Heart right ventricle (tissue), 16 donors: ENCODE measurements at places on chromosomes 1 and 21.

DNA sequence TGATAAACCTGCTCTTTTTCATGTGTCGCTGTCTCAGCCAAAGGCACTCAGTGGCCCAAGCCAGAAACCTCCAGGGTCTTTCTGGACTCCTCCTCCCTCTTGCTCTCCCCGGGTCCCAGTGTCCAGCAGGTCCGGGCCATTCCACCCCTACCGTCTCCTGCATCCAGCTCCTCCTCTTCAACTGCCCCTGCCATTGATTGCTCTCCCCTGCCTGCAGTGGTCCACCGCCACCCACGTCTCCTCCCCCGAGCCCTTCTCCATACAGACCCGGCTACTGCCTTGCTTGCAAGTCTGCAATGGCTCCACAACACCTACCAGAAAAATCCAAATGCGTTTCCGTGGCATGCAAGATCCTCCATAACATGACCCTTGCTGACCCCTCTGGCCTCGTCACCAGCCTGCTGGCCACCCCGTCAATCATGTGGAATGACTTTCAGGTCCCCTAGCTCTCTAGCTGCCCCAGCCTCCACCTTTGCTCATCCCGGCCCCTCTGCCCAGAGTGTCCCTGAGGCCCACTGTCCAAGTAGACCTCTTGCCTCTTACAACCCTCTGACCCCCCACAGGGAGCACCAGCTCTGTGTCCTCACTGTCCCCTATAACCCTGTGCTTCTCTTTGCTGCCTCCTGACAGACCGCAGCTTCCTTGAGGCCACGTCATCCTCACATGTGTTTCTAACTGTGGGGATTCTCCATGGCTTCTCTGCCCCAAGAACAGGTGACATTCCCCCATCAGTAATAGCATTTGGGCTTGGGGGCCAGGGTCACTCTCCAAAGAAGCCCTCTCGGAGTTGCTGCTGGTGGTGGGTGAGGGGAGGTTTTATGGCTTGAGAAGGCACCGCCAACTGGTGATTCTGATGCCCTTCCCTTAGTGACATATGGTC lies 15.0 kb downstream of the CACNA1S start:
- DNase-seq = no peak

GRCh38 chr1:44526295-44527073 lies 121.4 kb downstream of the RNF220 start:
- no peak for DNase-seq

GRCh38 chr1:191125950-191126349 lies 648.3 kb upstream of the BRINP3 start:
- DNase-seq = no peak

- DNase-seq = no peak
Measured at GRCh38 chr1:242100921-242101320, 102.0 kb upstream of the MAP1LC3C start.

DNA sequence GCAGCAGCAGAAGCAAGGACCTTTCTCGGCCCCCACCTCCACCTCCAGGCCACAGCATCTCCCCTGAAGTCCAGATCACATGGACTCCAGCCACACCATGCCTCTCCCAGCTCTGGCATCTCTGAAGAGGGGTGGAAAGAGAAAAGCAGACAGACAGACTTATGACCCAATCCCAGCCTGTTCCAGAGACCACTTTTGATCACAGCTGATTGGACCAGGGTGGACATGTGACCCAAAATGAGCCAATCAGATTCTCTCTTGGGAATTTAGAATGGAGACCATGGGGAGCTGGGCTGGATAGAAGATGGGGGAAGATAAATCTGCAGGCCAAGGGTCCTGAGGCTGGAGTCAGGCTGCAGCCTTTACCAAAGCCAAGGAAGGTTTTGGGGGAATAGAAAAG lies 16.4 kb downstream of the HTR1D start:
- DNase-seq = no peak

DNA sequence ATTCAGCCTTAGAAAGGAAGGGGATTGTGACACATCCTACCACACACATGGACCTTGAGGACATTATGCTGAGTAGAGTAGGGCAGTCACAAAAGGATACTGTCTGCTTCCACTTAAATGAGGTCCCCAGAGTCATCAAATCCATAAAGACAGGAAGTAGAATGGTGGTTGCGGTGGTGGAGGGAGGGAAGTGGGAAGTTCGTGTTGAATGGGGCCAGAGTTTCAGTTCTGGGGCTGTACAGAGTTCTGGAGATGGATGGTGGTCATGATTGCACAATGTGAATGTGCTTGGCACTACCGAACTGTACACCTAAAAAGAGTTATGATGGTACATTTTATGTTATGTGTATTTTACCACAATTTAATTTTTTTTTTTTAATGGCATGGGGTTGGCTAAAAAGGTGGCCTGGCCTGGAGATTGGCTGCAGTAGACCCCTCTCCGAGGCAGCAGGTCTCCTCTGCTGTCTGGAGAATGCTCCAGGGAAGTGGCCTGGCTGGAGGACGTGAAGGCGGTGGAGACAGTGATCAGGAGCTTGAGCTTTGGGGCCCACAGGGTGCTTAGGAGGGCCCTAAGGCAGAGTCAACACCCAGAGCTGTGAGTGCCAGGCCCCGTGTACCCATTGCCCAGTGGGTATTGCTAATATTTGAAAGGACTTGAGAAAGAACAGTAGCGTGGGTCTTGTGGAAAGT lies 30.4 kb downstream of the IFNGR2 start:
- DNase-seq = no peak

- DNase-seq = no peak
Measured at GRCh38 chr1:216722821-216723220, 408 bp downstream of the ESRRG start.

- no peak for DNase-seq
Measured at GRCh38 chr1:199690496-199690895, 337.0 kb upstream of the NR5A2 start.

DNA sequence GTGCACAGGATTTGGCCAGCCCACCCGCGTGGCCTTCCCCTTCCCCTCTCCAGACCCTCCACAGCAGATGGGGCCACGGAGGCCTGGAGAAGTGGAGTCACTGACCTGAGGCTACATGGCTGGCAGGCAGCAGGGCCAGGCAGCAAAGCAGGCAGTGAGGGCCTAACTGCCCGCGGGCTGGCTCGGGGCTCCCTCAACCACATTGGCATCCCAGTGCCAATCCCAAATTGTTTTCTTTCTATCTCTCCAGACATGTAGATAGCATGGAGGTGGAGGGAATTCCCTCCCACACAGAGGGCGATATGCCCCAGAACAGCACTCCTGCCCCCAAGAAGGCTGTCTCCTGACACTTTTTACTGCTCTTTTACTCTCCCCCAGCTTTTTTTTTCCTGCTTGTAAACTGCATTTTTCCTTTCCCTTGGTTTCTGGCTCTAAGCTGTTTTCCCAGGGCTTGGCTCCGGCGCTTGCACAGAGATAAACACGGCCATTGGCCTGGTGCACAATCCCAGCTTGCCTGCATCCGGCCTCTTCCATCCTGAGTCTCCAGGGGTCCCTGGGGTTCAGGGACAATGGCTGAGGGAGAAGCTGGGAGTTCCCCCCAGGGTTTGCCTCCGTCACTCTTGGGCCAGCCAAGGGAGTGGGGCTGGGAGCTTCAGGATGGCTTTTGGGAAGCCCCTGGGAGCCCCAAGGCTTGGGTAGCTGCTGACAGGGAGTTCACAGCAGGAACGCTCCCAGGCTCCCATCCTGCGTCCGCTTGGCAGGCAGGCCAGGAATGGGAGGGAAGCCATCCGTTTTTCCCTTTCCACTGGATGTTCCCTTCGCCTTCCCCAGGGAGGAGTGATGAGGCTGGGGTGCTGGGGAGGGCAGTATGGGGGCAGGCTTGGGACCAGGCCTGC lies 7.0 kb downstream of the EPHX1 start:
- peak; percentile 85 for DNase-seq

- no peak for DNase-seq
Measured at GRCh38 chr1:58095183-58095582, 451.3 kb downstream of the OMA1 start.

- no peak for DNase-seq
Measured at GRCh38 chr1:17564458-17565393, 25.2 kb downstream of the ARHGEF10L start.

DNA sequence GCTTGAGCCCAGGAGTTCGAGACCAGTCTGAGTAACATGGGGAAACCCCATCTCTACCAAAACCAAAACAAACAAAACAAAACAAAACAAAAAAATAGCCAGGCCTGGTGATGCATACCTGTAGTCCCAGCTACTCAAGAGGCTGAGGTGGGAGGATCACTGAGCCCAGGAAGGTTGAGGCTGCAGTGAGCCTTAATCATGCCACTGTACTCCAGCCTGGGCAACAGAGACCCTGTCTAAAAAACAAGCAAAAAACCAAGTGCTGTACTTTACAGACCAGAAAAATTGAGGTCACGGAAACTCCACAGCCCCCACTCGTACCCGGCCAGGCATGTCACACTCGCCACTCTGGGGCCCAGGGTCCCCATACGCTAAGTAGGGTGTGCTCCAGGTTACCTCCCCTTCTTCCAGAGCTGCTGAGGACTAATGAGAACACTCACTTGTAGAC lies 22.9 kb downstream of the ATP2B4 start:
- no peak for DNase-seq

DNA sequence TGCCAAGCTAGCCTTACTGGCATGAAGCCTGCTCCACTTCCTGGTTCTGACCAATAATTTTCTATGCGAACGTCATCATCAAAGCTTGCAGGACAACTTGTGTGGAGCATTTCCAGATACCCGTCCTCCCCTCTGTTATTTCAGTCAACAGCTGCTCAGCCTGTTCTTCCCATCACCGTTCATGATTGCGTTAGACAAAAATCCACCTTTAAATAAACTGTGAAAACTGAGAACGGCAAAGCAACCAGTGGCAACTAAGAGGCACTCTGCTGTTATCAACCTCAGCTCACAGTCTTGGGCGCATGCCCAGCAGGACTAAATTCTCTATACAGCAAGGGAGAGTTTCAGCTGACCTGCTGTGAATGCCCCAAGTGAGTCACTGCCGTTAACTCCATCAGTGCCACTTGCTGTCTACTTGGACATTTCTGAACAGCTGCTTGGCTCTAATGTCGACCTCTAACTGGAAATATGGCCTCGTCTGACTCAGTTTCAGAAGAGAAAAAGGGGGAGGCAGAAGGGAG lies 207.4 kb upstream of the RUNX1 start:
- DNase-seq = peak; percentile 83

DNA sequence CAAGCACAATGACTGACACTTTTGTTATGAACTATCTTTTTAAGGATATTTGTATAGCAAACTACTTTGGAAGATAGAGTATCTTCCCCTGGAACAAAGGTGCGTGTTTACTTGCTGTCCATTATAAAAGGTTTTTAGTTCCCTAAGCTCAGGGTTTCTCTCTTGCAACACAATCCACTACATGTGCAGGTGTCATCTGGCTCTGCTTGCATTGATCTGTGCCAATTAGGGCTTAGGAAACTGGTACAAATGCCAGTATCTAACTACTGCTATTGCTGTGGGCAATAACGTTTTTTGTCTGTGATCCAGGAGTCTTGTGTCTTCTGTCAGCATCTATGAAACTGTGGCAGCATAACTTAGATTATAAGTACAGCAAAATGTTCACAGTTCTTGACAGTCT lies 68.3 kb upstream of the ABCD3 start:
- no peak for DNase-seq

- peak; percentile 25 for DNase-seq
Measured at GRCh38 chr1:9715536-9716226, 64.2 kb downstream of the PIK3CD start.

DNA sequence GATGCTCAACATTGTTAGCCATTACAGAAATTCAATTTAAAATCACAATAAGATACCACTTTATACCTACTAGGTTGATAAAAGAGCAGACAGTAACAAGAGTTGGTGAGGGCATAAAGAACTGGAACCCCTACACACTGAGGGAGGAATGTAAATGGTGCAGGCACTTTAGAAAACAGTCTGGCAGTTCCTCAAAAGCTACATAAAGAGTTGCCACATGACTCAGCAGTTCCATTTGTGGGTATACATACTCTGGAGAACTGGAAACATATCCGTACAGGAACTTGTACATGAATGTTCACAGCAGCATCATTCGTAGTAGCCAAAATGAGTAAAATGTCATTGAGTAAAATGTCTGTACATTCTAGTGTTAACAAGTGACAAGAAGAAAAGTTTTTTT lies 17.0 kb downstream of the NSL1 start:
- DNase-seq = no peak

GRCh38 chr1:89721351-89721750 lies 88.4 kb downstream of the LRRC8C start:
- no peak for DNase-seq

GRCh38 chr1:175693364-175693763 lies 50.0 kb downstream of the TNR start:
- DNase-seq = no peak

- peak; percentile 45 for DNase-seq
Measured at GRCh38 chr21:25717491-25718147, 17.1 kb downstream of the ATP5PF start.

GRCh38 chr1:87953732-87954344 lies 625.2 kb downstream of the LMO4 start:
- peak; percentile 66 for DNase-seq

GRCh38 chr1:161787355-161787754 lies 21.2 kb downstream of the ATF6 start:
- DNase-seq = no peak

DNA sequence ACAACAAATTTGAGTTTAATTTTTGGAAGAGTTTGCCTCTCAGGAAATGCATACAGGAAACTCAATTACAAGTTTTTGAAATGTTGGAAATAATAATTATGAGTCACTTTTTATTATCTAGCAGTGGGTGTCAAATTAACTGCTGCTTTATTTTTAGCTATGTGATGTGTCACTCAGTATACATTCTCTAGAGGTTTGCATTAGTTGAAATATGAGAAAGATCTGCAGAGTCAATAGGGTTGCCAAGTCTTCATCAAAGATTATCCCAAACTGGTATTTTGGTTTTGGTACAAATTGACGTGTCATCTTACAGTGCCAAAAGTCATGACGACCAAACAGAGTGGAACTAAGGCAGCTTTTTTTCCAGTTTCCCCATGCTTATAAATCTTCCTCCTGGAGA lies 54.3 kb upstream of the DIPK1A start:
- no peak for DNase-seq
